ENCODE measurements at places on chromosomes 16 and 17. TPM values are rescaled to one million over a fixed set of nuclear protein-coding genes. Genes with fewer than 3 reads are reported as not detected.

The KRTAP4-6 gene
- not detected for polyA plus RNA-seq

The PIK3R5 gene
- polyA plus RNA-seq: 1.4 TPM

DNA sequence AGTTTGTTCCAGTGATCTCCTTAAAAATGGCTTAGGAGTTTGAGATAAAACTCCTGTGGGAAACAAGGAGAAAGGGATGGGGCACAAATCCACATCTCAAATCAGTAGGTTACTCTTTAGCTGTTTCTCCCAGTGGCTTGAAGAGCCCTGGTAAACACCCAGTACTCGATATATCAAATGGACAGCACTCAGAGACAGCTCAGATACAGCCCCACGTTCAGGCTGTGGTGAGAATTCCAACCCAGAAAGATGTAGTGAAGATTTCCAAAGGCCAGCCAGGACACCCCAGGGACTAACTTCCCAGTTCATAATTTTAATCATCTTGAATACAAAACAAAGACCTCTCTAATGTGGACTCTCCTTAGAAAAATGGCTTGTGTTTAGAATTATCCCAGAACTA is 6.4 kb upstream of the VEZF1 start:
- DNase-seq: no peak

The NKD1 gene
- 10.4 TPM for polyA plus RNA-seq

GRCh38 chr17:80253631-80254395 is 6.8 kb upstream of the RNF213 start:
- DNase-seq: no peak

The AXIN1 gene
- polyA plus RNA-seq: 20.5 TPM
